Muscle of back (tissue), 13 donors: ENCODE measurements at places on chromosomes 3 and 15. TPM values are rescaled to one million over a fixed set of nuclear protein-coding genes. Genes with fewer than 3 reads are reported as not detected.

- no peak for DNase-seq
These were observed 740.2 kb downstream of the ROBO1 start for GRCh38 chr3:79027593-79027992.

CLDN1 gene
- polyA plus RNA-seq, result 5.4 TPM

DNA sequence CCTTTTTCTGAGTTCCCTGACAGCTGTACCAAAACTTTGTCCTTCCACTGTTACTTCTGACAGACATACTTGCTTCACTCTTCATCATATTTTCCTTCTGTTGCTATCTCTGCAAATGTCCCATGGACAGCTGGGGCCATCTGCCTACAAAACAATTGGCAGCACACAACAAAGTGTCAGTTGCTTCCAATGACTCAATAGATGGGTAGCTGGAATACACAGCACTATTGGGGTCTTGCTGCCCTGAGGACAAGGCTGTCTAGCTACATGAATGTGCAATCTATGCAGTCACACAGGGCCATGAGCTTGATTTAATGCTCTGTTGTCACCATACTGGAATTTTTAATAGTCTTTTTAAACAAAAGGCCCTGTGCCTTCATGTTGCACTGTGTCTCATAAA is 192.8 kb downstream of the DTWD1 start:
- DNase-seq, result peak; percentile 45

TUBGCP5 gene
- 13.5 TPM for polyA plus RNA-seq

GRCh38 chr3:66372681-66373350 is 128.0 kb downstream of the LRIG1 start:
- no peak for DNase-seq

DNA sequence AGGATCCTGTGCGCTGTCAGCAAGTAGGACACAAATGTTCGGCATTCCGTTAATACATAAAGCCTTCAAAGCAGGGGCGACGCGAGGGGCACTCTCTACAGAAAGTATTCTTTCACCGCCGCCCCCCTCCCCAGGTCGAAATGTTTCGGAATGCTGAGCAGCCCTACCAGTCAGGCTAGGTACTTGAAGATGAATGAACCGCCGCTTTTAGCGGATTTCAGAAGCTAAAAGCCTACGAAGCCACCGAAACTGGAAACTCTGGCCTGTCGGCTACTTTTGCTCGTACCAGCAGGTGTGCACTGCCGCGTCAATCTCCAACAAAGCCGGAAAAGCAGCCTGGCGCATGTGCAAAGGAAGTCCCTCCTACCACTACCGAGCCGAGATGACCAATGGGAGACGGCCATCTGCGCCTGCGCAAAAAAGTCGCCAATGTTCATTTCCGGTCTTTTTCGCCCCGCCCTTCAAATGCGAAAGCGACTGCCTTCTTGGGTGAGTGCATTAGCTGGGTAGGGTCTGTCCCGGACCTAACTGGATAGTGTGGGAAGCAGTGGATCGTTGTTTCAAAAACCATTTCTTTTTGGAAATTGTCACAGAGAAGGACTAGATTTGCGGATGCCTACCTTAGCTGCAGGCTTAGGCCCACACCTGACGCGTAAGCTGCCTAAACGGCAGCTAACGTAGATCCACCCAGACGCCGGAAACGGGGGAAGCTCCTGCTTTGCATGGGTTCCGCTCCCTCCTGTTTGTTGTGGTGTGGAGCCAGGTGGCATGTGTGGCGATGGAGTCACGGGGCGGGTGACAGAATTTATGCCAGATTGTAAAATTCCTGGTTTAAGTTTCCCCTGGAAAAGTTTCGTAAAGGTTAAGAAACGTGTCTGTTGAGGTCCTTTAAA is at the start of gene WDR5B:
Gene WDR5B (minus strand): TSS at position 301 of the 893 bp plus-strand sequence. CDS start 534 bp downstream, outside the sequence.
- peak; percentile 99 for DNase-seq

- no peak for DNase-seq
These were observed 23.5 kb downstream of the PYDC2 start for GRCh38 chr3:191484461-191484860.

DNA sequence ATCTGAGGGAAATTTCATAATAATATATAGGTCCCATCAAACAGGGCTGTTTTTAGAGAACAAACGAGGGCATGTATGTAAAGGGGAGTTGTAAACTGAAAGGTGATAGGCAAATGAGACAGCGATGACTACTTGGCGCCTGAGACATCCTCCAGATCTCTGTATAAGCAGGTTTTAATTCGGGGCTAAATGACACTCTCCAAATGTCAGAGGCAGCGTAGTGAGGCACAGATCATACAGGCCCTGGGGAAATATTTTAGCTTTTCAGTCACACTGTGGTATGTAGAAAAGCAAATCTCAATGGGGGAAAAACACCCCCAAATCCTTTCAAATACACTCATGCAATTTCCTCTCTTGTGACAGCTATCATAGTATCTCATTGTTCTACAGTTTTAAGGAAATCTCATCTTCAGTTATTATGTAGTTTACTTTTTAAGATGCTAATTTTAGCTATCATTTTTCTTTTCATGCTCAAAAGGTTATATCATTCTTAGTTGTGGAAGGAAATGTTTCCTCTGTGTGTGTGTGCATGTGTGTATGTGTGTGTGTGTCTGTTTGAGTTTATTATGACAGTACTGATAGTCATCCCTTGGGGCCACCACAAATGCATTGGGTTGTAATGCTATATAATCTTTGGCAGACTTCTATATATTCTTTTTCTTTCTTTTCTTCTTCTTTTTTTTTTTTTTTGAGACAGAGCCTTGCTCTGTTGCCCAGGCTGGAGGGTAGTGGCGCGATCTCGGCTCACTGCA is 1.1 kb downstream of the TPRG1 start:
- no peak for DNase-seq

RHCG gene
- polyA plus RNA-seq, result not detected

- peak; percentile 60 for DNase-seq
These were observed 8.1 kb upstream of the MAPK6 start for GRCh38 chr15:52010633-52011595.

DNA sequence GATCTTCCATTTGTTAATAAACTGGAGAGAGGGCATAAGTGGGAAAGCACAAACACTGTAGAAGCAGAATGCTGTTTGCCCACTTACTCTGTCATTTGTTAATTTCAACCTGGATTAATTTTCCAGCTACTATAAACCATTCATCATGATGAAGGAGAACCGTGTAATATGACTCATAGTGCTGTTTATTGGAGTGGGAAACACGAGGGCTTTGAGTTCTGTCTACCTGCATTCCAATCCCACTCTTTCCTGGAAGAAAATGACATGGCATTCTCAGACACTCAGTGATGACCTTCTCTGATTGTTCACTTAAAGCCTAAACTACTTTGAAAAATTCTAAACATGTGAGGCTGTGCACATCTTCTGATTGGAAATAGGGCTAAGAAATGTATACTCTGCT is 826.7 kb downstream of the AGBL1 start:
- no peak for DNase-seq

DNA sequence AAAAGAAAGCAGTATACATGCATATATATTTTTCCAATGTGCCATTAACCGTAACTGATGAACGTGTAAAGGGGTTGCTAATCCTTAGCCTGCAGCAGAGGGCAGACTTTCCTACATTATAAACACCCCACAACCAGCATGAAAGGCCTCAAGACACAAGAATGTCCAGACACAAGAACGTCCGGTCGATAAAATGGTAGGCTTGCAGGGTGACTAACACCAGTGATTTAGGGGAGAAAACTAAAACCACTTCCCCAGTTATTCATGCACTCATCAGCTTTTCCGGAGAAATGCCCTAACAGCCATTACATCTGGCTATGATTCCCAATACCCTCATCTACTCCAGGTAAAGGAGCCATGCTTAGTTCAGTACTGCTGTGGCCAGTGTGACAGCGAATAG is 57.4 kb downstream of the LRTM1 start:
- DNase-seq, result peak; percentile 63

DNA sequence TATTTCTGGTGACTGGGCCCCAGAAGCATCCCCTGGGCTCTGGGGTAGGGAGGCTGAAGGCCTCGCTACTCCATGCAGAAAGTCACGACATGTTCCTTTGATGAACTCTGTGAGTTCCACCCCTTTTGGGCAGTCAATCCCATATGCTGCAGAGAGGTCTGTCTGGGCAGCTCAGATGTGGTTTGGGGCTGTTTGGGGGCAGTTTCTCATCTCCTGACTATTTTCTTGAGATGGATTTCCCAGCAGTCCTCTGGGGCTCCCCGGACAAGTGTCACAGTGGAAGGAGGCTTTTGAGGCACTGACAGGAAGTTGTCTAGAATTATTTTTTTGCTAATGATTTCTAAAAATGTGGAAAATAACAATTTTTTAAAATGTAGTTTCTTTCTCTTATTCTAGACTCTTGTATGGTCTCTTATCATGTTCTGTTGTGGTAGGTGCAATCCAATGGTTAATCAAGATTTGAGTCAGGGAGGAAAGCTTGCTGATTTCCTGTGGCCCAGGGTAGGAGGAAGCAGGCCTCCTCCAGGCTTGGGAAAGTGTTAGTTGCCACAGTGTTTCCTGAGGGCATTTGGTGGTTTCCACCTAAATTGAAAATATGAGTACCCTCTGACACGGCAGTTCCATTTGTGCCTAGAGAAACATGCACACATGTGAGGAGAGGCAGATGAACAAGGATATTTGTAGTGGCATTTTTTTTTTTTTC is 19.9 kb upstream of the TATDN2 start:
- no peak for DNase-seq

DNA sequence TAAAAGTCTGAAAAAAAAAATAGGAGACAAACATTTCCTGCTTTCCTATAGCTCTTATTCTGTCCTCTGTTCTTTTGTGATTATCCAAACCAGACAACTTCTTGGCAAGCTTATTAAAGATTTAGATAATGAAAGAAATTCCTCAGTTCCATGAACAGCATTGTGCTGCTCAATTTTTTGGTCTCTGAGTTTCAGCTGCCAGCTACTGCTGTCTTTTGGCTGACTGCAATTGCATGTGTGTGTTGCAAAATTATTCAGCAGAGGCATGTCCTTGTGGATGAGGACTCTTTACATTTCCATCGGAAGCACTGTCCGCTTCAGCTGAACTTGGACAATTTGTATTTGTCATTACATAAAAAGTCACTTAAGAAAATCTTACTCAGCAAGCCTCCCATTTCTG is 397.3 kb upstream of the RASGRP1 start:
- peak; percentile 43 for DNase-seq

BTD gene
- 12.4 TPM for polyA plus RNA-seq

GRCh38 chr3:5725801-5726200 is 538.3 kb downstream of the EDEM1 start:
- no peak for DNase-seq

PRICKLE2 gene
- 8.0 TPM for polyA plus RNA-seq

- DNase-seq, result no peak
These were observed 53.9 kb upstream of the PCSK6 start for GRCh38 chr15:101543431-101543830.

- DNase-seq, result no peak
These were observed 25.0 kb downstream of the ACP3 start for GRCh38 chr3:132342183-132342582.

- no peak for DNase-seq
These were observed 71.9 kb upstream of the THSD4 start for GRCh38 chr15:71043373-71043772.

OCA2 gene
- polyA plus RNA-seq, result 1.9 TPM

ACVR2B gene
- 12.6 TPM for polyA plus RNA-seq

DNA sequence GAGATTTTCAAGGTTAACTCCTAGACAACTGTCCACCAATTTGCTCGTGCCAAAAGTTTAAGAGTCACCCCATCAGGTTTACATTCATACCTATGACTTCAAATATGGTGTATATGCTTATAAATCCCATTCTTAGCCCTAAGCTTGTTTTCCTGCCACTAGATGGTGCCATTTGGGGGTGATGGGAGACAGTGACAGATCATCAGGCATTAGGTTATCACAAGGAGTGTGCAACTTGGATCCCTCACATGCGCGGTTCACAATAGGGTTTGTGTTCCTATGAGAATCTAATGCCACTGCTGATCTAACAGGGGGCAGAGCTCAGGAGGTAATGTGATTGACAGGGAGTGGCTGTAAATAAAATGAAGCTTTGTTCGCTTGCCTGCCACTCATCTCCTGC is 182.7 kb downstream of the CNTN6 start:
- no peak for DNase-seq

- no peak for DNase-seq
These were observed 45.3 kb downstream of the SEMA3G start for GRCh38 chr3:52399593-52399992.

GRCh38 chr15:39747326-39747725 is 35.3 kb downstream of the FSIP1 start:
- no peak for DNase-seq

DNA sequence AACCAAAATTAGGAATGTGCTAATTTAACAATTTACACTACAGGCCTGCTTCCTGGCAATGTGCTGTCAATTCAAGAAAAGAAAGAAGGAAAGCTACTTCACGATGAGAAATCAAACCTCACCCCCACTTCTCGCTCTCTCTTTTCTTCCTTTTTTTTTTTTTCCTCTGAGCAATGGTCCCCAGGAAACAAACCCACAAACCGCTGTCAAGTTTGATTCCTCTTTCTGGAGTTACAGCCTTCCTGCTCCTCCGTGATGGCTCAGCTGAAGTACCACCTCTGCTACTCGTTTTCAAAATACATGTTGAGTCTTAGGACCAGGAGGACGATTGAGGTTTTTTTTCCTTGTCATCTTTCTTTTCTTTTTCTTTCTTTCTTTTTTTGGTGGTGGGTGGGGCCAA is 3.4 kb upstream of the TRIM71 start:
- peak; percentile 24 for DNase-seq

DNA sequence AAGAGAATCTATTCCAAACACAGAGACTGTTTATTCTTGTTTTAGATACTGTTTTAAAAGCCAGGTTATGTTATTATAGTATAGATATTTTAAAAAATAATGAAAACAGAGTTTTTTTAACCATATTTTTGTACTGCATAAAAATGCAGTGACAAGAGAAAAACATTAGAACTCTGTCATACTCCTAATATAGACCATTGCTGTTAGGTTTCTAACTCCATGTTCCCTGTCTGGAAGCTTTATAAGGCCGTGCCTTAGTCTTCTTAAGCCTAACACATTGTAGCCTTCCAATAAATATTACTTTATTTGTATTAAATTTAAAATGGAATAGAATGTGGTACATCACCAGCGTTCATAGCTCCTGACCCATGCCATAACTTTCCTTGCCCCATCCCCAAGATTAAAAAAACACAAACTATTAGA is 53.2 kb downstream of the MBNL1 start:
- no peak for DNase-seq

- DNase-seq, result no peak
These were observed 35.3 kb downstream of the KLF13 start for GRCh38 chr15:31361764-31362515.

GRCh38 chr15:29532296-29532695 is 262.7 kb upstream of the NSMCE3 start:
- no peak for DNase-seq

GRCh38 chr3:190557296-190557695 is 43.4 kb downstream of the IL1RAP start:
- no peak for DNase-seq

DNA sequence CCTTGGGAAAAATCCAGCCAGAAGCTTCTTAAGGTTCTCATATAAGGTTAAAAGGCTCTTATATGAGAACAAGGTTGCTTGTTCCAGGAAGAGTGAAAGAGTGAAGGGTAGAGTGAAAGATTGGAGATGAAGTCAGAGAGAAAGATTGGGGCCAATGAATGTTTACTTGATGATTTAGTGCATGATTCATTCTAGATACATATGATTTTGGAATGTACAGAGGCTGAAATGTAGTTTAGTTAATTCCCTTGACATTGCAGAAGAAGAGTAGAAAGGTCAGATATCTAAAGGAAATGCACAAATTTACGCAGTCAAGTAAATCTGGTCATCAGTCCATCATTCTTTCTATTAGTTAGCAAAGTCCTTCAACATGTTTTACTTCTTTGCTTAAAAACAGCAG is 619.8 kb upstream of the ZNF717 start:
- no peak for DNase-seq
